ENCODE measurements at places on chromosomes 6 and 20.

DNA sequence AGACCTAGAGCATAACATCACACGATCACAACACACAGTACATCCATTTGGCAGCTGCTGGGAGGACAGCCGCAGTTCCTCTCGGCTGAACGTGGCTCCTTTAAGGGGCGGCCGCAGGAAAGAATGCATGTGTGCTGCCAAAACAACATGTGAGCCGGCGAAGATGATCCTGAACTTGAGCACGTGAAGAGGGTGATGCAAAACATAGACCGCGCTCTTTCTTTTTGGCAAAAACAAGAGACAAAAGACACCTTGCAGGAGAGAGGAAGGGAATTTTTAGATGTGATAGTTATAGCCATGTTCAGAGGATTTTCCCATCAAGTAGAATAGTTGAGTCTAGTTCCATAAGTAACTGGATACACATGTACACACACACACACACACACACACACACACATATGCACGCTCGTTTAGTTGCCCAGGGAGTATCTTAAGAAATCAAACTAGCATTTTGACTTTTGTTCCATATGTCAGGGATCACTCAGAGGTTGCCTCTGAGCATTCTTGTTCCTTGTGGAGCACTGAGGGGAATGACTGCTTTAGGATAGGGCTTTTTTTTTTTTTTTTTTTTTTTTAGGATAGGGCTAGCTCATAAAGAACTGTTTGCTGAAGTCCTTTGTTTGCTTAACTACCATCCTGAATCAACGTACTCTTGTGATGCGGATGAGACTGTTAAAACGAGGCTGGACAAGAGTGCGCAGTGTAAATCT, 21.7 kb upstream of the RANBP9 start:
- no peak for DNase-seq

DNA sequence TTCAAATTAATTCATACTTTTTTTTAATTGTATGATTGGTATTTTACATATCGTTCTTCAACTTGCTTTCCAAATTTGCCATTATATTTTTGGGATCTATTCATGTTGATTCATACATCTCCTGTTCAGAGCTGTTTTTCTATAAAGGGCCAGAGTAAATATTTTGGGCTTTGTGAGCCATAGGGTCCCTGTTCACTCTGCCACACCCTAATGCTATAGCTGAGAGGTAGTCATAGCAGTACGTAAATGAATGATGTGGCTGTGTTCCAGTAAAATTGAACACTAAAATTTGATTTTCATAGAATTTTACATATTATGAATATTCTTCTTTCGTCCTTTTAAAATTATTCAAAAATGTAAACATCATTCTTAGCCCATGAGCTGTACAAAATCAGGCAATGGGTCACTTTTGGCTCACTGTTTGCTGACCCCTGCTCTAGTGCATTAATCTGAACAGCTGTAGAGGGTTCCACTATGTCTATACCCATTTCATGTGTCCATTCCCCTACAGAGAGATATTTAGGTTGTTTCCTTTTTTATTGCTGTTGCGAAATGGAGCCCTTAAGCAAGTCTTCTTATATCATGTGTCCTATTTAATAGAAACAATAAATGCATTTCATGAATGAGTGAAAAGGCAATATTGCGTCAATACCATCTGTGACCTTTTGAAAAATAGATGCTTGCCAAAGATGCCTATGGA, 136.4 kb upstream of the SALL4 start:
- DNase-seq: no peak

- DNase-seq: no peak
These were observed 38.1 kb upstream of the TMEM181 start for GRCh38 chr6:158521759-158522158.

DNA sequence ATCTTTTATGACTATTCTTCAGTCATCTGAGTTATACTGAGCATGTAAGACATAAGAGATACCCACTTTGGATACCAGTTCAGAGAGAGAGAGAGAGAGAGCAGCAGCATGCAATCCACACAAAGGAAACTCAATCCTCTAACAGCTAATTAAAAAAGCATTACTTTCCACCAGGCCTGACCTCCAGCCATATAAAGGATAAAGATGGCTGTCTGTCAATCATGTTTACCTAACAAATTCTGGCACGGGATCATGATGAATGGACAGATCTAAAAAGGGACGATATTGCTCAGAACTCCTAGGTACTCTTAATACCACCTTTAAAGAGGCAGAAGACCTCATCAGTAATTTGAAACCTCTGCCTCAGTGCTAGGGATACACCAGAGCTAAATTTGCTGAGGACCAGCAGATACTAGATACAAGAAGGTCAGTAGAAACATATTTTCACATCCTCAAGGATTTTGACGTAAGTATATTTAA, 159.2 kb downstream of the RPS12 start:
- no peak for DNase-seq

DNA sequence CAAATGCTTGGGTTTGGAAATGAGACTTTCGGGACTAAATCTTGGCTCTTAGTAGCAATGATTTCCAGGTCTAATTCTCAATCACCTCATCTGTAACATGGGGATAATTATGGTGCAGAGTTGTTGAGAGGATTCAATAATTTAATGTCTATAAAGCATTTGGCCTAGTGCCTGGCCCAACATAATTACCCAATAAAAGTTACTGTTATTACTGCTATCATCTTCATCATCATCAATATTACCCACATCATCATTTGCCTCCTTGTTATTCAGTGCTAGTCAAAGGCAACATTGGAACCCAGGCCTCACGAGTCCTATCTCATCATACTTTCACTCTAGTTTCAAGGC, 34.5 kb upstream of the RSPO3 start:
- DNase-seq: no peak

- no peak for DNase-seq
These were observed 19.0 kb upstream of the TGM2 start for GRCh38 chr20:38184101-38184500.

- no peak for DNase-seq
These were observed 1226.1 kb downstream of the GRIK2 start for GRCh38 chr6:102619585-102619984.

DNA sequence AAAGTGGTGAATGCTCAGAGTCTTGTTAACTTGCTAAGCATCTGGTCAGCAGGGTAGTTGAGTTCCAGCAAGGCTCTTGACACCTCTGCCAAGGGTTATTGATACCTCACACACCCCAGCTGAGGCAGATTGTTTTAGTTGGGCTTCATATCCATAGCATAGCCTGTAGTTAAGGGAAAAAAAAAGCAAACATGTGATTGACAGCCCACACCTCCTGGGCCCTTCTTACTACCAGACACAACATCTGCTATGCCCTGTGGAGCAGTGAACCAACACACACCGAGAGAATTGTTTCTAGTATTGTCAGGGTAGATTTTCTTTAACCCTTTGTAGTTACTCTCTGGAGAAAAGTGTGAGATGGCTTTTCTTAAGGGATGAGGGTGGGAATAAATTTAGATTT, 697.0 kb upstream of the POU3F2 start:
- DNase-seq: no peak

GRCh38 chr20:53126185-53126584, 154.0 kb downstream of the TSHZ2 start:
- no peak for DNase-seq

- DNase-seq: no peak
These were observed 22.4 kb upstream of the GLP1R start for GRCh38 chr6:39026175-39026574.

GRCh38 chr6:93079061-93079460, 340.3 kb downstream of the EPHA7 start:
- DNase-seq: no peak

- no peak for DNase-seq
These were observed 5.0 kb downstream of the DNAAF9 start for GRCh38 chr20:3402453-3402852.

DNA sequence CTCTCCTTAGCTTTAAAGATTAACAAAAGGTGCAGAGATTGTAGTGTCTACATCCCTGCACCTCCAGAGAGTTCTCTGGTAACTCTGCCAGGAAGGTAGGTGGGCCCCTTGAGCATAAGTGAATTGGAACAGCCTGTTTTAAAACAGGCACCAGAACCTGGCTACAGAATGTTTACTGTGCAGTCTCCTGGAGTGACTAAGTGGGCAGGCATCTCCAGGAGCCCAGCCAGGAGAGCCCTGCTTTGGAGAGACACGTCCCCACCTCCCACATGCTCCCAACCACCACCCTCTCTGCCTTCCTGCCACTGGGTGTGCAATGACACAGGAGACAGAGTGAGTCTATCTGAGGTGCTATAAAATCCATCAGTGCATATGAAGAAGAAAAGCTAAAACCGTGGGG, 110.3 kb upstream of the EYA4 start:
- DNase-seq: no peak

DNA sequence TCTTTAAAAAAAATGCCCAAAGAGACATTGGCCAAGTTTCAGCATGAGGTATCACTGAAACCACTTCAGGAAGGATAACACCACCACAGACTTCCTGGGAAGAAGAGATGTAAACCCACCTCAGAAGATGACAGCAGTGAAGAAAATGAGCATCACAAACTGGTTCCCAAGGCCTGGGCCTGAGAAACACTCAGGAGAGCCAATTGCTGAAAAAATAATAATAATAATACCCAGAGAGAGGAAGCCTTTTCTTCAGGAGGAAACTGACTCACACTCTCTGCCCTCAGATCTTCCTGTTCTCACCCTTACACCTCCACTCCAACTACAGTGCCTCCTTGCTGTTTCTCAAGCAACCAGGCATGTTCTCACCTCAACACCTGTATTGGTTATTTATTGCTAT, 68.1 kb upstream of the MAFB start:
- no peak for DNase-seq

- no peak for DNase-seq
These were observed 320.4 kb upstream of the CDH4 start for GRCh38 chr20:60931696-60932095.

DNA sequence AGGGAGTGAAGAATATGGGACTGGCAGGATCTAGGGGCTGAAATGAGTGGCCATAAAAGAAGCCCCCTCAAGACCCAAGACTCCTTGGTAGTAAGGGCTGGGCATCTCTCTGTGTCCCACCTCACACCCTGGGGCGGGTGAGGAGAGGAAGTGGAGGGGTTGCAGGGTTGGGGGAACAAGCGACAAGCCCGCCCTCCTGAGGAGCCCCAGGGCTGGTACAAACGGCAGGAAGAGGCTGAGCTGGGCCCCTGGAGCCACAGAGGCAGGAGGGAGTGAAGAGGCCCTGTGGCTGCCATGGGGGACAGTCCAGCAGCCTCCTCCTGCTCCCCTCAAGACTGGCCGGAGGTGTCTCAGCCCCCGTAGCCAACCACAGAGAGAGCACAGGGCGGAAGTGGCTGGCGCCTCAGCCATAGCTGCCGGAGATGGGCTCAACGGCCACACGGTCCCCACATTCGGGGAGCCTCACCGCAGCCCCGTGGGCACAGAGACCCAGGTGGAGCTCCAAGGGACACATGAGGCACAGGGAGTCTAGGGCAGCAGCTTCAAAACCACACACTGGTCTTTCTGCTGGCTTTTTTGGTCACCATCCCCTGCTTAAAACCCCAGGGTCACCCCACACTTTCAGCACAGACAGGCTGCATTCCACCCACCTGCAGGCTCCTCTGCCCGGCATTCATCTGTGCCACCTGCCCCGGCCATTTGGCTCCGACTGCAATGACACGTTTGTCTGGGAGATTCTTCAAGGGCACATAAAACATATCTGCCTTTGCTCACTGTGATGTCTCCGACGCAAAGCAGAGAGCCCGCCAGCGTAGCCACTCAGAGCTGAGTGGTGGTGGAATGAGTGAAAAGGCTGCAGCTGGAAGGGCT, 524 bp downstream of the C20orf203 start:
- DNase-seq: peak; percentile 59

DNA sequence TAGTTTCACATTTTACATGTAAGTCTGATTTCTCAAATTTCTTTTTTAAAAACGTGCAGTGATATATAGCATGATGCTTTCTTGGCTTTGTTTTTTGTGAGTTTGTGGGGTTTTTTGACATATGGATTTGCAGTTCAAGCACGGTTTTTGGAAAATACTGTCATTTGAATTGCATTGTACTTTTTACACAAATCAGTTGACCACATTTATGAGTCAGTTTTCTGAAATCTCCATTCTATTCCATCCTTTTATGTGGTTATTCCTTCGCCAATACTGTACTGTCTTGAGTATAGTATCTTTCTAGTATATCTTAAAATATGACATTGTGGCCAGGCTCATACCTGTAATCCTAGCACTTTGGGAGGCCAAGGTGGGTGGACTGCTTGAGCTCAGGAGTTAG, 890.0 kb upstream of the CITED2 start:
- DNase-seq: no peak

GRCh38 chr6:158703111-158703836, 53.4 kb downstream of the SYTL3 start:
- peak; percentile 25 for DNase-seq

- no peak for DNase-seq
These were observed 5.6 kb upstream of the BTBD3 start for GRCh38 chr20:11912013-11912658.

DNA sequence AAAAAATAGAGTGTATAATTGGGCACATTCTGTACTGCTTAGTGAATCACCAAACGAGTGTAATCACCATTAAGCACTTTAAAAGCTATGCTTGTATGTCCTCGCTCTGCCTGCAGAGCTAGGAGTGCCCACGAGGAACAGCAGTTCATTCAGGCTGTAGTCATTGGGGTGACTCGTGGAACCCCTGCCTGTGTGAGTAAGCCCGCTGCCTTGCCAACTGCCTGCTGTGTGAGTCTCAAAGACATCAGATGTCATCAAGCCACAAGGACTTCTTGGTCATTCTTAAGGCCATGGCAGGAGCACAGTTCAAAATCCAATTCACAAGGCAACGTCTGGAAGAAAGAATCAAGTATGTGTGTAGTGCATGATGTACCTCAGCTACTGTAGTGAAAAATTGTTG, 60.4 kb downstream of the FOXO3 start:
- DNase-seq: peak; percentile 52

DNA sequence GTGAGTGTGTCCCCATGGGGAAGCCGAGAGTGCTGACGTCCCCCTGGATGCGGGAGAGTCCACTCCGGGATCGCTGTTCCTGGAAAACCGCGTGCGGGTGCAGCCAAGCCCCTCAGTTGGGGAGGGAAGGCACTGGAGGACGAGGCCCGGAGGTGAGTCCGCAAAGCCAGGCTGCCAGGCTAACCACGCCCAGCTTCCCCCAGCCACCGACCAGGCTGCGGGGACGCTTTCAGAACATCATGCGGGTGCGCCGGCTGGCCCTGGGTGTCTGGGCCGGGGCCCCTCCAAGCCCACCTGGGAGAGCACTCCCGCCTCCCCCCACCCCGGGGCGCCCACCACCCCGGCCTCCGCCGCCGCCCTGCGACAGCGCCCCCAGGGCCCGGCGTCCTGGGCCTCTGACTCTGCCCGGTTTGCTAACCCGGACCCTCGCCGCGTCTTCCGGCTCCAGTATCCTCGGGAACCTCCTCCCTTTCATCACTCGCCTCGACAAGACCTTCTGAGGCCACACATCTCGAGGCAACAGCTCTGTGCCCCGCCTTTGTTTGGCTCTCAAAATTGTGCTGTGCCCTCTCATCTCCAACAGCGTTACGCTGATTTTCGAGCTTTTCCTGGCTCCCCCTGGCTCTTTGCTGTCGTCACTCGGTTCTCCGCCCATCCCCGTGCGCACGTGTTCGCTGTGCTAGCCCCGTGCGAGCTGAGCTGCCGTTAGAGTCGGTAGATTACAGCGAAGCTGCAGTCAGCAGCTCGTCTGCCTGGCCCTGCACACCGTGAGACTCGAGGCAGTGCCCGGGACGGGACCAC, 47.1 kb upstream of the ENTPD6 start:
- DNase-seq: peak; percentile 69

Data from stimulated activated CD8-positive, alpha-beta memory T cell treated with anti-CD3 and anti-CD28 coated beads, Interleukin-4, amount 100 ng/mL, for 48 hours (primary cell).